Neural crest cell (in vitro differentiated cells): ENCODE measurements at places on chromosomes 6 and 20.

DNA sequence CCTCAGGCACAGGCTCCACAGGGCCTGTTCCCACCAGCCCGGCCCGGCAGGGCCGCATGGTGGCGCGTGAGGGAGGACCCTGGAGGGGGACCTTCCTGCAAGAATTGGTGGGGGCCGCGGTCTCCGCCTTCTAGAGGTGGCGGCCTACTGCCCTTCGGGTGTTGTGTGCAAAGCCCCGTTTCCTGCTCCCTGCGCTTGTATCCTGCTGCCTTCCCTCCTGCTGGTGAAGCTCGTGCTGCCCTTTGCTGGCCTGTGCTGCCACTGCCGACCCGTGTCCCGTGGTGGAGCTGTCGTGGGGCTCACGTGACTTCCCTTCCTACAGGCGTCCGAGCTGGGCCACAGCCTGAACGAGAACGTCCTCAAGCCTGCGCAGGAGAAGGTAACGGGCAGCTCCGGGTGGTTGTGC is 8.4 kb upstream of the COL20A1 start:
- no peaks in the 10 kb centered on the region for H3K36me3 ChIP-seq
- H3K27ac ChIP-seq, result no peak overlapping the region

DNA sequence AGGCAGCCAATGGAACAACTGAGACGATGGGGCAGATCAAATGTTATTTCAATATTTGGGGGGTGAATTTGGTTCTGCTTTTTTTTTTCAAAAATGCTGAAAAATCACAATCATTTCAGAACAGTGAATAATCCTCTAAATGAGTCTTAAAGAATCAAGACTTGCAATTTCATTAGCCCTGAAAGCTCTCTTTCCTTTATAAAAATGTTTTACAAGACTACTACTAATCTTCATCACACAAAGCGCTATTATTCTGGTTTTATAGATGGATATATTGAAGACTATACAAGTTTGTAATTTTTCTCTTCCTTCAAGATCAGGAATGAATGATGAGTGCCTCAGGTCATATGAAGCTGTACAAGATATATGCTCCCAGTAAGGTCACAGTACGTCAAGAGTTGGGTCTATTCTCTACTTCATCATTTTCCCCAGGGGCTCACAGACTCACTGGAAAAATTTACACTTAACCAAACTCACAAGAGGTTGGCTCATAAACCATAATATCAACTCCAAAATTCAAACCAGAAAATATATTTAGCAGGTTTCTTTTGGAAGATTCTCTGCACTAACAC is 19.5 kb downstream of the RNF24 start:
- DNase-seq, result no peak
- no peaks in the 10 kb centered on the region for H3K36me3 ChIP-seq
- no peaks in the 10 kb centered on the region for H3K27me3 ChIP-seq
- no peak overlapping the region for H3K27ac ChIP-seq
- H3K4me1 ChIP-seq, result peaks cover 12% of the 10 kb centered on the region

DNA sequence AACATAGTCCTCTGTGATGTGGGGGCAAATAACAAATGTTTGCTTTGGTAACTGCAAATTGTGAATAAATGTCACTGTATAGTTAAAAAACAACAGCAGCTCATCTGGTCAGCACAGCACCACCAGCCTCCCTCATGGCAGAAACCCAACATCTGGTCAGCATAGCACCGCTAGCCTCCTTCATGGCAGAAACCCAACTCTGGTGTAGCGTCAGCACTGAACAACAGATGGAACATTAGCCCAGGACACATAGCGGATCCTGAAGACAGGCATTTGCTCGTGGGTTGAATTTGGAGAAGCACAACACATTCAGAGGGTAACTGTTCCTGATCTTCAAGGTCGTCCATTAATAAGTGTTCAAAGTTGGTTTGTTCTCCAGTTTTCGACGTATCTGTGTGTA is 265.9 kb downstream of the DLL1 start:
- no peak for DNase-seq
- H3K27ac ChIP-seq, result no peak overlapping the region
- H3K4me1 ChIP-seq, result no peaks in the 10 kb centered on the region
- no peaks in the 10 kb centered on the region for H3K36me3 ChIP-seq

GRCh38 chr6:31403283-31404060 is at the start of gene MICA:
TSS of gene MICA (plus strand) at chr6:31403595. CDS start at chr6:31403633, 38 bp downstream.
- peak; percentile 75 for DNase-seq
- H3K27ac ChIP-seq, result peak within 1 kb of the TSS; percentile 86
- H3K4me1 ChIP-seq, result peaks cover 63% of the 10 kb centered on the region

DNA sequence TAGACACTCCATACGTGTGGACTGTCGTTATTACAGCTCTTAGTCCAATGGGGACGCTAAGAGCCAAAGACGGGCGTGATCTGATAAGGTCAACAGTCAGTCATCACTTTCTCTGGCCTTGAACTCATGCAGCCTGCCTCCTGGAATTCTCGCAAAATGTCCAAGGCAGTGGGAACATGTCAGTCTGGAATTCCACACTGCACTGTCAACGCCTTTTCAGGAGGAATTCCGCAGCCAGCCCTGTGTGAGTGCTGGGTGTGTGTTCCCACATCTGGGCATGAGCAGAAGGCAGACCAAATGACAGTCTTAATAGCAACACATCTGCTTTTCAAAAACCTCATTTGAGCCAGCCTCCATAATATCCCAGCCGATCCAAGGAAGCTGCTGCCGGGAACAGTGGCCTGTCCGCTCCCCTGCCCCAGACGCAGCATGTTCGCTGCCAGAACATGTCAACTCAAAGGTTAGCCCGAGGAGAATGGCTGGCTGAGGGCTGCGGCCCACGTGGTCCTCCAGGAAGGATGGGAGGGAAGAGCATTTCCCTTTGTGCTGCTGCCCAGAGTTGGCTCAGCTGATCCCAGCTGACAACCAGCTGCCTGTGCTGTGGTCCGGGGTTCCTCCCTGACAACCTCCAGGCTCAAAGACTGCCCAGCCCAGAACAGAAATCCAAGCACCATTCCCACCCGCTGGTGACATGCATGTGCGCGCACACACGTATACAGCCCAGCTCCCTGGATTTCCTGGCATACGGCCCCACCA is 103.1 kb downstream of the SULF2 start:
- no peak overlapping the region for H3K4me3 ChIP-seq
- no peak for DNase-seq
- peaks cover 6% of the 10 kb centered on the region for H3K4me1 ChIP-seq
- no peak overlapping the region for H3K27ac ChIP-seq

- no peak overlapping the region for H3K27ac ChIP-seq
- no peak overlapping the region for H3K4me3 ChIP-seq
- no peaks in the 10 kb centered on the region for H3K36me3 ChIP-seq
- no peaks in the 10 kb centered on the region for H3K27me3 ChIP-seq
Observed at GRCh38 chr6:125924169-125924568, 32.4 kb upstream of the HINT3 start.

GRCh38 chr6:169141671-169142537 is 111.7 kb downstream of the THBS2 start:
- no peaks in the 10 kb centered on the region for H3K27me3 ChIP-seq
- H3K36me3 ChIP-seq, result no peaks in the 10 kb centered on the region
- DNase-seq, result no peak
- H3K4me3 ChIP-seq, result no peak overlapping the region
- peak overlapping the region; percentile 16 for H3K27ac ChIP-seq
